HCEC 1CT (cell line): ENCODE measurements at places on chromosomes 2 and 18.

GRCh38 chr2:160581035-160581434 is 87.4 kb upstream of the RBMS1 start:
- DNase-seq, result peak; percentile 14

GRCh38 chr2:170932166-170932565 is 3.1 kb downstream of the GORASP2 start:
- DNase-seq, result no peak

GRCh38 chr2:73970850-73971471 is 13.7 kb upstream of the TET3 start:
- no peak for DNase-seq

DNA sequence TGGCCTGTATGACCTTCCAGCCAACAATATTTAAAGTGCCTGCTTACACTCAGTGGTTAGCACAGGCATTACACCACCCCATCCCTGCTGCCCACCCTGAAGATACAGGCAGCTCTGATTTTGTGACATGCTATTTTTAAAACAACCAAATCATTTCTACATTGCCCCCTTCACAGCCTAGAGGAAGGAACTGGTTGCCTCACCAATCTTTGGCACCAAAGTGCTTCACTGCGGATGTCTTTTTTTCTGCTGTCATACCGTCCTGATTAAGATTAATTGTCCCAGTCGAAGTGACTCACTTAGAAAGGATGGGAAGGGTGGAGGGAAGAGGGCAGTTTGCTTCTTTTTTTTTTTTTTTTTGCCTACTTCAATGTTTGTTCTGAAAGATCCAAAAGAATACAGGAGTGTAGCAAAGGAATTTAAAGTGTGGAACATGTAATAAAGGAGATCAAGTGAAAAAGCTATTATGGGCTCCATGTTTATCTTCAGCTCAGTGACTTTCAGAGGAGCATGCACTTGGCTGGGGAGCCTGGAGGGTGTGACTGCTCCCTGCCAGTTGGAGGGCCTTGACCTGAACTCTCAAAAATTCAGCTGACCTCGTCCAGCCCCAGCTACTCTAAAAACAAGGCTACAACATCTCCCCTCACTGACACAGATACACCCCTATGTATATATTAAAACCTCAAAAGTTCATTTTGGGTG is 501.1 kb upstream of the TNP1 start:
- peak; percentile 90 for DNase-seq

GRCh38 chr18:68520406-68521075 is 194.4 kb downstream of the TMX3 start:
- DNase-seq, result peak; percentile 58

- no peak for DNase-seq
These were observed 437.4 kb upstream of the SALL3 start for GRCh38 chr18:78542204-78542603.
